ENCODE measurements at places on chromosomes 6 and 20.

DNA sequence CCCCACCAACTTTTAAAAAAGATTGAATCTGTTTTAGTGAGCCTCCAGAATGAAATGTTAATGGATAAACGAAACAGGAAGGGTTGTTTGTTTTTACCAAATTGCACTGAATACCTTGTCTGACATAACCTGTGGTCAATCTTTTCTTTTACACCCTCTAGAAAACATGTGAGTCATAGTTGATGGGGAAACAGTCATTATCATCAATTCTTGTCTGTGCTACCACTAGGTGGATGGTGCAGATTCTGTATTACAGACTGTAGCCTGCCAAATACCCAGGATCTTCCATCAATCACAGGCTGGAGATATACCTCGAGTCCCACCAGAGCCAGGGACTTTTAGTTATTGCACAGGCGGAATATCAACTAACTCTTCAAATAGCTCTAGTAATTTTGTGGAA, 29.5 kb upstream of the PKIB start:
- DNase-seq, result no peak

DNA sequence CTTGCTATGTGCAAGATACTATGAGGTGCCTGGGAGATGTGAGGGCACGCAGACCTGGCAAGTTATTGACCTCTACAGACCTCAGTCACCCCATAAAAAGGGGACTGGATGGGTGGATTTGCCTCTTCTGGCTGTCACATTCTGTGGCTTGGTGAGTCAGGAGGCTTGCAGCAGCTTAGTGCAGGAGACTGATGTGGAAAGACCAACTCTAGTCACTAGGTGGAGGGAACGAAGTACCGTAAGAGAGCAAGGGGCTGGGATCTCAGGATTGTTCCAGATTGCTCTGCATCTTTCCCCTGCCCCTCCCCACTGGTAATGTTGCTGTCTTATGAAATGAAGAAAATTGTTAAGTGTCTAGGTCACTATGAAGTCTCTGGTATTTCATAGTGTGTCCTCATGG, 3.3 kb downstream of the MAPRE1 start:
- DNase-seq, result no peak

GRCh38 chr6:145836170-145836569, 21.6 kb upstream of the FBXO30 start:
- DNase-seq, result no peak

DNA sequence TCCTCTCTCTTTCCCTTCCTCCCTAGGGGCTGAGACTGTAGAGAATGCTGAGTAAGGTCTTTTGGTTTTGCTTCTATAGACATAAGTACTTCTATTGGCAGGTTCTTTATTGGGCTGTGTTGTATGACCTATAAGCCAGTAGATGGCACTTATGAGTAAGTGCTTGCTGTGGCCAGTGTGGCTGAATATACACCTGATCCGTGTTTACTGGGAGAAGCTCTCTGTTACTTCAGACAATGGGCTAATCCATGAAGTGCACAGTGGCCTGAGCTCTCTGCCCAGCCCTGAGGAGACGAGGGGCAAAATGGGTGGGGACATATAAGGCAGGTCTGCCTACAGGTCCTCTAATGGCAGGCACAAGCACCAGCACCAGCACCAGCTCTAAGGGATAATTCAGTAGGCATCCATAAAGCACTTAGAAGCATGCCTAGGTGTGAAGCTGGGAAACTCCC, 610.3 kb downstream of the RNF144B start:
- DNase-seq, result no peak

DNA sequence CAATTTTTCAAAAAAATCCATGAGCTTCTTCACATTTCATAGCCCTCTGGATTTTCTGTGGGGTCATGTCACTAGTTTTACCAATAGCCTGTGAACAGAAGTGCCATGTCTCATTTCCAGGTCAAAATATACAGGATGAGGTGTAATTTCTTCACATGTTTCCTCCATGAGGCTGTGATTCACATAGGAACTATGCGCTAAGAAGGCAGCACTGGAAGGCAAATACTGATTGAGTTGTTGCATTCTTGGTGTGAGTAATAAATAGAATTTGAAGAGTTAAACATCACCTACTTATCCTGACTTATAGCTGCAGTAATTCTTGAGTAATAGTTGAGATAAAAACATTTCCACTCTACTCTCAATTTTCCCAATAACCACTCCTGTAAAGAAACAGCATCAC, 442.3 kb downstream of the HAO1 start:
- no peak for DNase-seq

Data from caudate nucleus (tissue), 63 donors.